Stimulated activated CD4-positive, alpha-beta T cell treated with anti-CD3 and anti-CD28 coated beads, Interleukin-15, amount 100 ng/mL, for 24 hours (primary cell): ENCODE measurements at places on chromosomes 5 and 9.

- DNase-seq, result no peak
Measured at GRCh38 chr9:38027714-38028113, 41.3 kb downstream of the SHB start.

DNA sequence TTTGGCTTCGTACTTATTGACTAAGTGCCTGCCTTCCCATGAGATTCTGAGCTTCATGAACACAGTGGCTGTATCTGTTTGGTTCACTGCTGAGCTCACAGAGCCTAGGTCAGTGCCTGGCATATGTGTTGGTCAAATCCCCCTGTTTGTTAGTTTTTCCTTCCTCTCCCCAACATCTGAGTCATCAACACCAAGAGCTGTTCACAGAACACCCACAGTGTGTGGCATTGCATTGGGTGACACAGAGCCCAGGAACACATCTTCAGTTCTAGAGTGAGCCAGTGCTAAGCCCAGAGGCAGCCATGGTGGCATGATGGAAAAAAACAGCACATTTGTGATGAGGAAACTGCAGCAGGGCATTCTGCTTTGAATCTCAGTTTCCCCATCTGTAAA is 294.6 kb downstream of the SEC61B start:
- peak; percentile 9 for DNase-seq

DNA sequence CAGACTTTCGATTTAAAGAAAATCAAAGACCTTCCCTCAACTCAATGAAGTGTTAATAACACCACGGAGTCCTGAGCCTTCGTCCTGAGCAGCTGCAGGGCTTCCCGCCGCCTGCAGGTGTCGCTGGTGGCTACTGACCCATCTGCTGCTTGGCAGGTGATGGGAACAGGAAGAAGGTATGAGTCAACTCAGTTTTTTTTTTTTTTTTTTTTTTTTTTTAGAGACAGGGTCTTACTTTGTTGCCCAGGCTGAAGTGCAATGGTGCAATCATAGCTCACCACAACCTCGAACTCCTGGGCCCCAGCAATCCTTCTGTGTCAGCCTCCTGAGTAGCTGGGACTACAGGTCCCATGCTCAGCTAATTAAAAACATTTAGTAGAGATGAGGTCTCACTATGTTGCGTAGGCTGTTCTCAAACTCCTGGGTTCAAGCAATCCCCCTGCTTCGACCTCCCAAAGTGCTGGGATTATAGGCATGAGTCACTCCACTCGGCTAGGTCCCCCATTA is 185.7 kb upstream of the IL12B start:
- DNase-seq, result peak; percentile 87

GRCh38 chr5:133884569-133885311 is 83.7 kb downstream of the C5orf15 start:
- DNase-seq, result no peak

DNA sequence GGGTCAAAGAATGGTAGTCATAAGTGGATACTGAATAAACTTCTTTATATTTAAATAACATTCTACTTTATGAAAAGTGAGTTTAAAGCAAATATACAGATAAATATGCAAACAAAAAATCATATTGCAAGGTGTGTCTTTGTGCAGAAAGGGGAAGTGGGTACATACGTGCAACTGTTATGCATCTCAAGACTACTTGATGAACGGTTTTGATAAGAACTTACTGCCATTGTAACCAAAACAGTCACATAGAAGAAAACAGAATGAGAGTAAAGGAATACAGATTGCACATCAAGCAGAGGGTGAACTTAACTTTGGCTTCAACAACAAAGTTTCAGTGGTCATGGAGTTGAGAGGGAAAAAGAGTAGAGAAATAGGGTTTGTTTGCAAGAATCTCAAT is 9.9 kb downstream of the CAMK4 start:
- DNase-seq, result no peak

- DNase-seq, result no peak
Measured at GRCh38 chr9:109481856-109482255, 16.3 kb downstream of the PTPN3 start.

DNA sequence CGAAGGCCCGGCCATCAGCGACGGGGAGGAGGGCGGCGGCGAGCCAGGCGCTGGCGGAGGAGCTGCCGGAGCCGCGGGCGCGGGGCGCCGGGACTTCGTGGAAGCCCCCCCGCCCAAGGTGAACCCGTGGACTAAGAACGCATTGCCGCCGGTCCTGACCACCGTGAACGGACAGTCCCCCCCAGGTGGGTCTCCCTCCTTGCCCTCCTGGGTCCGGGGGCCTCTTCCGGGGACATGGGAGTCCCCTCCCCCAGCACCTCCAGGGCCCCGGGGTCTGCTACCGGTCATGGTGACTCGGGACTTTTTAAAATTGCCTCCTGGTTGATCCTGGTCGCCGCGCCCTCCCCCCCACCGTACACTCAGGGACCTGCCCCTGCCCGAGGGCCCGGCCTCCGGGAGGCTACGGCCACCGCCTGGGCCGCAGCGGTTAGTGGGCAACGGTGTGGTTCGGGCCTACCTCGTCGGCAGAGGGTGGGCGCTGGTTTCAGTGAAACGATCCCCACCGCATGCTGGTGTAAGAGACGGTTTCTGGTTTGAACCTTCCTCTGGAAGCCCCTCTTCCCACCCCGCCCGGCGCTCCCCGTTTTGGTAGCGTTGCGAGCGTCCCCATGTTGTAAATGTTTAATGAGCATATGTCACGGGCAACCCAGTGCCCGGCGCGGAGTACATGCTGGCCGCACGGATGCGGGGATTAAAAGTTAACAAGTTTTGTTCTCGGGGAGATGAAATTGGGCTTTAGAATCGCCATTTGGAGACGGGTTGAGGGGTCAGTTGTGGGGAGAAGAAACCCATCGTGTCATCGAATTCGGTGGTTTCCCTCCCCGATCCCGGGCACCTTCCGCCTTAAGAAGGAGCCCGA is 1.1 kb downstream of the LARP1 start:
- peak; percentile 47 for DNase-seq

DNA sequence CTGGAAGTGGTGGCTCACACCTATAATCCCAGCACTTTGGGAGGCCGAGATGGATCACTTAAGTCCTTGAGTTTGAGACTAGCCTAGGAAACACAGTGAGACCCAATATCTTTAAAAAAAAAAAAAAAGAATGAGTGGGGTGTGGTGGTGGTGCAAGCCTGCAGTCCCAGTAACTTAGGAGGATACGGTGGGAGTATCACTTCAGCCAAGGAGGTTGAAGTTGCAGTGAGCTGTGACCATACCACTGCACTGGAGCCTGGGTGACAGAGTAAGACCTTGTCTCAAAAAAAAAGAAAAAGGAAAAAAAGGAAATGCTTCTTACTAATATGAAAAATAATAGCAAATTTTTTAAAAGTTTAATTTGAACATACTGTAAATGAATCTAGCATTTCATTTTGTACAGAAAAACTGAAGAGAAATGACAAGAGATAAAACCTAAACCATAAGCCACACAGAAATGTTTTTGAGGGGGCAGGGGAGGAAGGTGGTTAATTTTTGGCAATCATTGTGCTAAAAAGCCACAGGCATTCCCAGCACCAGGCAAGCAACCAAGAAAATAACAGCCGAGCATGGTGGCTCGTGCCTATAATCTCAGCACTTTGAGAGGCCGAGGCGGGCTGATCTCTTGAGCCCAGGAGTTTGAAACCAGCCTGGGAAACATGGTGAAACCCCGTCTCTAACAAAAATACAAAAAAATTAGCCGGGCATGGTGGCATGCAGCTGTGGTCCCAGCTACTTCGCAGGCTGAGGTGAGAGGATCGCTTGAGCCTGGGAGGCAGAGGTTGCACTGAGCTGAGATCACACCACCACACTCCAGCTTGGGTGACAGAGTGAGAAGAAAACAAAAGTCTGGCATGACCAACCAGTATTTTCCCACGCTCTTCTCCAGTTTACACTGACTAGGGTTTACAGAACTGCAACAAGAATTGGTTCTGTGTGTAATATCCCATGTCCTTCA is 114.5 kb upstream of the NR5A1 start:
- no peak for DNase-seq

DNA sequence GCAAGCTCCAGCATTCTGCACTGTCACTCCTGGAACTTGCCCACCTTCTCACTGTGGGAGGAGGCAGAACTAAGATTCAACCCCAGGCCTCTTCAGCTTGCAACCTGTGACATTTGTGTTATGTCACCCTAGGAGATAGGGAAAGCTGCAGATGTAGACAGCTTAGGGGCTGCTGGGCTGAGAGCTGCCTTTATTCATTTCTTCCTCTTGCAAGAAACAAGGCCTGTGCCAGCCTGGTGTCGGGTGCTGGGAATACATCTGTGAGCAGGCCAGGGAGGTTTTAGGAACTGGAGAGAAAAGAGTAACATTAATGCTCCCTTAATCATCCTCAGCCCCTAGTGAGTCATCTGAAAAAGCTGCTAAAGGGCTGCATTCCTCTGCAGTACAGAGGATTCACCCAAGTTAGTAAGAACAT is 101.8 kb downstream of the FGF18 start:
- DNase-seq, result no peak

- no peak for DNase-seq
Measured at GRCh38 chr5:172862165-172862801, 28.2 kb downstream of the ERGIC1 start.

DNA sequence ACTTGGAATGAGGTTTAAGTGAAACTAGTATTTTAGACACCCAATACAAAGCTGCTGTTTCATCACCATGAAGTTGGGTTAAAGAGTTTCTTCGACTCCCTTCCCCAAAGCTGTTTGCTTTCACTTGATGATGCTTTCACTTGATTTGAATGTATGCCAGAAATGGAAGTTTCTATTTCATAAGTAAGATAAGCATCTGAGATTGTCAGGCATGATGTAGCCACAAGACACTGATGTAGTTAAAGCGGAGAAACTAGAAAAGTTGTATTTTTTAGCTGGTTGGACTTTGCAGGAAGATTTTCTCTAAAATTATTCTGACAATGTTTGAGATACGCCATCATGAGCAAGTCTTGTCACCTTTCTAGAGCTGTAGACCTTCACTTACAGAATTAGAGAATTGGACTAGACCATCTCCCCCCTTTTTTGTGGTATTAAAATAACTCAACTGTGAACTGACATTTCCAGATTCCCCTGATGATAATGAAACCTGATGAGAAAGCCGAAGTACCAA is 20.0 kb downstream of the MOCS2 start:
- DNase-seq, result no peak

DNA sequence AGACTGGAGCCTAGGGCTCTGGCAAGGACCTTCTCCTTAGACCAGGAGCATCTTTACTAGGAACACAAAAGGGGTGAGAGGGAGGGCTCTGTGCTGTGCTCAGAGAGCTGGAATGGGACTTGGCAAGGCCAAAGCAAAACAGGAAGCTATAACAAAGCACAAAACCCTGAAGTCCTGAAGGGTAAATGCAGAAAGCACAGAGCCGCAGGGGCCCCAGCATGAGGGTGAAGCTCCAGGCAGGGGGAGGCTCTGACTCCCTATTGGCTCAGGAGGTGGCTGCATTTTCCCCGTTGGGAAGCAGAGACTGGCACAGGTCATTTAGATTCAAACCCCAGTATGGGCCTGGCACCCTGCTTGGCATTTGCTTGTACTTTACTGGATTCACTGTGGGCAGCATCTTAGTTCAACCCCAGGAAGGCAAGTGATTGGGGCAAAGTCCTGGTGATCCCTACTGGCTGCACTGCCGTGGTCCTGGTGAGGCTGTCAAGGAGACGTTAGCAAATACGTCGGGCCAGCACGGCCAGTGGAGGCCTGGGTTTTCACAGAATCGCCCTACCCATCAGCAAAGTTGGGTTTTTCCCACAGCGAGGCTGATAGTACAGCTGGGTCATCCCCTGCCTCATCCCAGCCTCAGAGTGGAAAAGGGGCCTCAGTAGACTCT is 46.3 kb downstream of the GGTA1 start:
- no peak for DNase-seq

- DNase-seq, result no peak
Measured at GRCh38 chr5:72325566-72326305, 5.6 kb downstream of the PTCD2 start.

DNA sequence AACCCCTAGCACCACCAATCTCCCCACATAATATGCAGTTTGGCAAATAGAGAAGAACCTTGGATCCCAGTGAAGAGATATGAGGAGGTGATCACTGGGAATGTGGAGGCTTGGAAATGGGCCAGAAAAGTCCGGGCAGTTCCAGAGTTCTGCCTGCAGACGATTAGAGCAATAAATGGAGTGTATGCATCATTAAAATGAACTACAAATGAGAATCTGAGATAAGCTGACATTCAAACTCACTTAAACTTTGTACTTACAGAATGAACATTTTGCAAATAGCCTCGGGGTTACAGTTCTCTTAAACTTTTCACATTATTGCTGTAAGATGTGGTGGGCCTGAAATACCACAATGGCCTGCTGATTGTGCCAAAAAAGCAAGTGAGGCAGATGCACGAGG is 23.0 kb upstream of the LHFPL2 start:
- DNase-seq, result no peak

GRCh38 chr9:132740526-132741309 is 70.5 kb downstream of the GTF3C4 start:
- no peak for DNase-seq

DNA sequence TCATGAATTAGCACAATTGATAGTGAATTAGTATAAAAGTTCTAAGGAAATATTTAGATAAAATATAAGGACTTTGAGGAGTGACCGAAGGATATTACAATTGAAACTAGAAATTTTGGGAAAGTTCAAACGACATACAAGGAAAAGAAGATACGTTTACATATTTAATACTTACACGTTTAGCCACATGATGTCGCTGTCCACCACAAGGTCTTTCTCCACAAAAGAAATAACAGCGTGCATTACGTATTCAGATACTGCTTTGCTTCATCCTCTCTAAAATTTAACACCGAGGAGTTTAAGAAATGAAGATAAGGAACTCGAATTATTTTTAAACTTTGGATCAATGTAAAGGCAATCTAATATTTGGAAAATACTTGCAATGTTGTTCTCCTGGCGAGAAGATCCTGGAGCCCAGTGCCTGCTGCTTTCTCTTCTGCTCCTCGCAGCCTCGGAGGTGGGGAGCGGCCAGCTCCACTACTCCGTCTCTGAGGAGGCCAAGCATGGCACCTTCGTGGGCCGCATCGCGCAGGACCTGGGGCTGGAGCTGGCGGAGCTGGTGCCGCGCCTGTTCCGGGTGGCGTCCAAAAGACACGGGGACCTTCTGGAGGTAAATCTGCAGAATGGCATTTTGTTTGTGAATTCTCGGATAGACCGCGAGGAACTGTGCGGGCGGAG is at the start of gene PCDHA3:
Gene PCDHA3, plus strand, starts transcription at position 242 of the 678 bp plus-strand sequence.
- no peak for DNase-seq

- peak; percentile 64 for DNase-seq
Measured at GRCh38 chr5:39072925-39073766, 1.1 kb downstream of the RICTOR start.

- no peak for DNase-seq
Measured at GRCh38 chr9:33795281-33795680, at the start of gene PRSS3. TSS of gene PRSS3 (plus strand) at chr9:33795561. CDS start at chr9:33795574, 13 bp downstream.

DNA sequence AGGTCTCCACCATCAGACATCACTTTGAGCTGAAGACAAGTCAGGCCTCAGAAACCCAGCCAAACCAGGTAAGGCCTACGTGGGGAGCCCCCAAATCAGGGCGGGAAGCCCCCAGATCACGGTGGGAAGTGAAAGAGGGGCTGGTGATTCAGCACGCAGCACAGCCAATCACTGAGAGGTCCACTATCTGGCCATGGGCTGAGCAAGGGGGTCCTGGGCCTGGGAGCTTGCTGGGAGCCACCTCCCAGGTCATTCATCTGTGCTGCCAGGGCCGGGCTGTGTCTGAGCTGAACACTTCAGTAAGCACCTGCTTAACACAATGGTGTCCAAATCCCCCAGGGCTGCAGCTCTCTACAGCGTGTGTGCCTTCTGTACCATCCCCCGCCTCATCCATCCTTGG is 15.5 kb downstream of the MED10 start:
- no peak for DNase-seq

- no peak for DNase-seq
Measured at GRCh38 chr5:488241-488640, 36.0 kb downstream of the SLC9A3 start.
